ENCODE measurements at places on chromosomes 2 and 18. TPM values are rescaled to one million over a fixed set of nuclear protein-coding genes. Genes with fewer than 3 reads are reported as not detected.

- no peak for DNase-seq
These were observed 34.8 kb downstream of the DNER start for GRCh38 chr2:229679393-229680125.

- no peak for DNase-seq
These were observed 134.6 kb downstream of the MAP4K4 start for GRCh38 chr2:101832114-101832513.

GRCh38 chr18:44579028-44579702 lies 101.5 kb upstream of the SETBP1 start:
- DNase-seq = no peak

DNA sequence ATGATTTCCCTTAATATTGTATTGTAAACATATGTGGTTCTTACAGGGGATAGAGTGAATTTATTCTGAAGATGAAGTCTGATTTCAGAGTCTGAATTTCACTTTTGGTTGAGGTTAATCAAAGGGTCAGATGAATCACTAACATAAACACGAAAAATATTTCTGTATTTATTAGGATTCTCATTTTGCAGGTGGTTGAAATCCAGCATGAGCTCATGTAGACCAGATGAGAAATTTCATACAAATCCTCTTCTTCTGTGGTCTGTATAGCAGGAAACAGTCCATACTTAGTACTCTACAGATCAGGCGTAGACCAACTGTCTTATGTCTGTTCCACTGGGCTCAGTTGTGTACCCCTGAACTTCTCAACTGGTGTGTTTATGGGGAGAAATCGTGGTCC lies 157.8 kb downstream of the BABAM2 start:
- no peak for DNase-seq

The HAAO gene
- total RNA-seq = not detected

The FKBP1B gene
- 1.2 TPM for total RNA-seq

The MALL gene
- 0.39 TPM for total RNA-seq

The SULT6B1 gene
- total RNA-seq = not detected

The KCNK3 gene
- total RNA-seq = 0.35 TPM
